ENCODE measurements at places on chromosomes 7 and 10.

DNA sequence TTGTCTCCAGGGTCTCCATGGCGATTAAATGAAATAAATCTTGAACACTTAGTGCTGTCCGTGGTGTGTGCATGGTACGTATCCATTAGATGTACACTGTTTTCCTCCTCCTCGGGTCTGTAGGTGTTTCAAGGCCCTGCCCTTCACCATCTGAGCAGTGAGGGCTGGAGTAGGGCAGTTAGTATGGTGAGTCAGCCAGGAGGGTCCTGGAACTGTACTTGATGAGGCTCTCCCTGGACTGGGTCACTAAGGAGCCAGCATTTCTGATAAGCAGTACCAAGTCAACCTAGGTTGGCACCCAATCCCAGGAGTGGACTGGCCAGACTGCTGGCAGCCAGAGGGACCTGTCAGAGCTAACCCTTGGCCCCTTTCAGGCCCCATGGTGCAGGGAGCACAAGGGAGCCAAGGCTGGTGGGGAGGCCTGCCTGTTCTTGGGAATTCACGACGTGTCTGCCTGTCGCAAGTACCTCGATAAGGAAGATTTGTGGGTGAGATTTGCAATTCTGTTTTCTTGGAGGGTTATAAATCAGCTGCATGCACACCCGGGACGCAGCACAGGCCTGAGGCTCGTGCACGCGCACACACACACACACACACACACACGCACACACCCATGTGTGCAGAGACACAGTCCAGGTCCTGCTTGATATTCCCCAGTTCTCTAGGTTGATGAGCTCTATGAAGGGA is 114.2 kb downstream of the ZMIZ1 start:
- no peak for DNase-seq

GRCh38 chr10:110226543-110226925 is 19.1 kb downstream of the MXI1 start:
- DNase-seq: peak; percentile 86

GRCh38 chr7:84194484-84195271 is at the start of gene SEMA3A:
Gene SEMA3A (minus strand): TSS chr7:84194789. CDS start chr7:84194586, 203 bp downstream.
- DNase-seq: peak; percentile 12

DNA sequence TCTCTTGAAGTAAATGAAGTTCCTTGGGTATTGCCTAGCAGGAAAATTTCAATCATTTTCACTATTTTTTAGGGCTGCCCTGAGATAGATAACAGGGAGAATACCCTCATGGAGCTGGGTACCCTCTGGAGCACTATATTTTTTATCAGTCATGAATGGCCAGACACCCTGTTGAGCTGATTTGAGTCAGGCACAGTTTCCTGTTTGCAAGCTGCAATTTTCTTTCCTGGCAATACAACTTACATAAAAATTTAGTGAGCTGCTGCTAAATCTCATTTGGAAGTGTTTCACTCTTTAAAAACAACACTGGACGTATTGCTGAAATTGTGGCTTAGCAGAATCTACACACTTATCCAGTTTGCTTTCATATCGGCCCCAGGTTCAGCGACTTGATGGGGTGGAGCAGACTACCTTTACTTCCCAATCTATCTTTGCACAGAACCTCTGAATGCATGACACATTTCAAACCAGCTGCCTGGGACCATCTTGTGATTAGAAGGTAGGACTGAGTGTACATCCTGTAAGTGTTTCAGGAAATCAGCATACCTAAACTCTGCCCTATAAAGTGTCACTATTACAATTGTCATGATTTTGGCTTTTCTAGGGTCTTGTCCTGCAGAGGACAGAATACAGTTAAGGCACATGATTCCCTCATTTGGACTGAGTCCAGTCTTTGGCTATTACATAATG is 125.7 kb upstream of the FAM3C start:
- DNase-seq: no peak

- no peak for DNase-seq
Observed at GRCh38 chr10:132276706-132277105, 31.0 kb downstream of the STK32C start.

All from endothelial cell (in vitro differentiated cells).